Stimulated activated CD4-positive, alpha-beta T cell treated with anti-CD3 and anti-CD28 coated beads, TNF-alpha, amount 100 ng/mL, for 4 hours (primary cell): ENCODE measurements at places on chromosomes 6 and 20.

GRCh38 chr6:40874495-40874894, 164.5 kb downstream of the UNC5CL start:
- no peak for DNase-seq

- no peak for DNase-seq
These were observed 19.4 kb downstream of the CASS4 start for GRCh38 chr20:56431471-56431870.

DNA sequence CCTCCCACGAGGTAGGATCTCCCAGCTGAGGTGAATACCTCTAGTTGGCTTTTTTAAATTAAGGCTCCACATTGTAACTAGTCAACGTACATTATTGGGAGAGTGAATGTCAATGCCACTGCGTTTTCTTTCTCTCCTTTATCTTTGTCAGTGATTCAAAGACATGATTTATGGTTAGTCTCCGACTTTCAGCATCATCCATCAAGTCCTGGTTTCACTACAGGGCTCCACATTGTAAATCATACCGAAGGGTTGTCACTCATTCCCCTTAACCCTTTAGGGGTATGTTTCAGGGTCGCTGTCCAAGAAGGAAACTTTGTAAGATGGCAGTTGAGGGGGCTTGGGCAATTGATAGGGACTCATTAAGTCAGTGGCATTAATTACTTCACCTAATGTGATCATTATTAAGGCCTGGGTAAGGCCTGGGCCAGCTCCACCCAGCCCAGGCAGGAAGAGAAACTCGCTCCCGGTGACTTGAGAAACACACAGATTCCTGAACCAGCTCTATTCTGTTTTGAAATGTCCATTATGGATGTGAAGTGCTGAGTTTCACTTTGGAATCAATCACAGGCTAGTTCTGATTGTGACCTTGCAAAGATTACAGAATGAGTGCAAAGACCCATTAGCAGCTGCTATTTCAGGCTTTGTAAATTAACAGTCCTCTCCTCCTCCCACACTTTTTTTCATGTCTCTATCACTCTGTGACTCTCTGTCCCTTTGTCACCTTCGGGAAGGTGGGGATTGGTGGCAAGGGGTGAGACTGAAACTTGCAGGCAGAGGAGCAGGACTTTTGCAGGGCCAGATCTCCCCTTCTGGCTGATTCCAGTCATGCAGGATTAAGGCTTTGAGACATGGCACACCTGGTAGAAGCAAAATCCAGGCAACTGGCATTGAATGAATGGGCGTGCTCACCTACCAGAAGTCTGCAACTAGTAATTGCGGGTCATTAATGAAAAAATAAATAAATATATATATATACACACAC, 222.4 kb downstream of the TSHZ2 start:
- no peak for DNase-seq

GRCh38 chr20:45354423-45355208, 6.4 kb upstream of the SDC4 start:
- DNase-seq = no peak

- DNase-seq = no peak
These were observed 49.0 kb downstream of the PTPRT start for GRCh38 chr20:43140726-43141125.

DNA sequence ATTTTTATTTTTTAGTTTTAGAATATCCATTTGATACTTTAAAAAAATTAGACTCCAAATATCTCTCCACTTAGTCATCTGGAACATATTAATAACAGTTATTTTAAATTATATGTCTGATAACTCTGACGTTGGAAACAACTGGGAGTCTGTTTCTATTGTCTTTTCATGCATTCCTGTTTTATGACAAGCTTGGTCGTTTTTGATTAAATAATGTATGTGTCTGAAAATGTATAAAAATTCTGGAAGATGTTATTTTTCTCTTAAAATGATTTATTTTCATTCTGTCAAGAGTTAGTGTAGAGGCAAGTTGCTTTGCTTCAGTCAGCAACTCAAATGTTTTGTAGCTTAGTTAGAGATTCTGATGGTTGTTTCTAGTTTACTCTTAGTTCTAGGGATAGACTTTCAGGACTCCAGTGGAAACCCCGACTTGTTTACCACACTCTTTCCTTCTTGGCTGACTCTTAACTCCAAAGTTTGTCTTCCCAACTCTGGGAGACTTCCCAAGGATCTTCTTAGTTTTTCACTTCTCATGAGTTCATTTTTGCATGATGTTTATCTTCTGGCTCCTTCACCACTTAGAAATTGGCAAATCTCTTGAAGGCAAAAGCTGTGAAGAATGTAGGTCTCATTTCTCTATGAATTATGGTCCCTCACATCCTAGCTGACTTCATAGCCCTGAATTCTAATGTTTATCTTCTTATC, 190.9 kb downstream of the LAMA2 start:
- no peak for DNase-seq

DNA sequence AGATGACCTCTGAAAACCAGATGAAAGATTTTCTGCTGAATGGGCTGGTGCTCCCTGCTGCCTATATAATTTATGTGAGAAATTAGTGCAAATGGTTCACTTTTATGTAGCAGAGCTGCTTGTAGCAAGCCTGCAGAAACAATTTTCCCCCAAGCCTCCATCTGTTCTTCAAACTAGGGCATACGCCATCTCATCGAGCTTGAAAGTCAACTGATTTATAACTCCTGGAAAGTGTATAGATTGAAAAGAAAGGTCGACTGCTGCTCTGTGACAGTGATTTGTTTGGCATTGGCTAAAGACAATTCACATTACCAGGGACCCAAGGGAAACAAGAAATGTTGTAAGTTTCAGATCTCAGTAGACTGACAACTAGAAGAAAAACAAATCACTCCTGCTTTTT, 93.3 kb downstream of the PACRG start:
- DNase-seq = no peak

DNA sequence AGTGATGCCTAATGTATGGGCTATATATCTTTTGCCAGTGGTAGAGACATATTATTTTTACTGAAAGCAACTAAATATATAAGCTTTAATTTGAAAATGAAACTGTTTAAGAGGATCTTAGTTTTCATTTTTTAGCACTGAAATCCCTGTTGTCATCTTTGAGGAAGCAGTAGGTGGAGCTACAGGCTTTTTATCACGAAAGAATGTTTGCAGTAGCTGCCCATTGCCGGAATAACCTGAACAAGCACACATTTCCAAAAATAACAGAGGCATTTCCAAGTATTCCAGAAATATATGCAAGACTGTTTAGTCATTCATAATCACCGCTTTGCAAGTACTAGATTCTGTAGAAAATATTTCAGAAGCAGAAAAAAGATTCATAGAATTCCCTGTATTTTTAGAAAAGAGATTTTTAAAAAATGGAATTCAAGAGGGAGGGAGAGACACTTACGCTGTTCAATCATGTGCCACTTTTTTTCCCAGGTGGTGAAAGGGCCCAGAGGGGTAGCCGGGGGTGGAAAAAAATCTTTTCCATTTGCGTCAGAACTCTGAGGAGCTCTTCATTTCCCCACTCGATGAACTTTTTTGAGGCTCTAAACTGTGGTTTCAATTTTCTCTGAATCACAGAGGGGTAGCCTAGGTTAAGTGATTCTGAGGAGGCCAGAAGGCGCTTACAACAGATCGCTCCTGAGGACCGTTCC, 142.5 kb upstream of the FERMT1 start:
- DNase-seq = no peak

- no peak for DNase-seq
These were observed 38.4 kb downstream of the BMP5 start for GRCh38 chr6:55836945-55837344.

DNA sequence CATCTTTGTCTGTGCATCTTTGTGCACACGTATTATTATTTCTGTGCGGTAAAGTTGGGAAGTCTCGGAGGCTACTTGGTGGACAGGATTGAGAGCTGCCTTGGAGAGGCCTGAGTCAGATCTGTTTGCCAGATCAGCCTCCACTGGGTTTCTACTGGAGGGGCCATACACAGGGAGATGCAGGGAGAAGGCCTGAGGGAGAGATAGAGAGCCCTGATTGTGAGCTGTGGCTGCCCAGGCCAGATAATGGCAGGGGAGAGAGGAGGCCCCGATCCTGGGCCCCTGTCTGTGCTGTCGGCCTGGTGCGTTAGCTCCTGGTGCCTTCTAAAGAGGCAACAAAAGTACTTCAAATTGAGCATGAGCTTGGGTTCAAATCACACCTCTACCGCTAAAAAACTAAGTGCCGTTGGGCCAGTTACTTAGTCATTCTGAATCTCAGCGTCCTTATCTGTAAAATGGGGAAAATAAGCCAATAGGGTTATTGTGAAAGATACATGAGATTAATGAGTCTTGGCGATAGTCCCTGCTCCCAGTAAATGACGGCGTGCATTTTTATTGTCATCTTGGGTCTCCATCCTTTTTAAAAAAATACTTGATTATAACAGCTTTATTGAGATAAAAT, 27.6 kb upstream of the ADA start:
- no peak for DNase-seq

GRCh38 chr6:22940581-22941290, 371.4 kb downstream of the HDGFL1 start:
- no peak for DNase-seq

- no peak for DNase-seq
These were observed 74.2 kb downstream of the CD164 start for GRCh38 chr6:109308018-109308492.

DNA sequence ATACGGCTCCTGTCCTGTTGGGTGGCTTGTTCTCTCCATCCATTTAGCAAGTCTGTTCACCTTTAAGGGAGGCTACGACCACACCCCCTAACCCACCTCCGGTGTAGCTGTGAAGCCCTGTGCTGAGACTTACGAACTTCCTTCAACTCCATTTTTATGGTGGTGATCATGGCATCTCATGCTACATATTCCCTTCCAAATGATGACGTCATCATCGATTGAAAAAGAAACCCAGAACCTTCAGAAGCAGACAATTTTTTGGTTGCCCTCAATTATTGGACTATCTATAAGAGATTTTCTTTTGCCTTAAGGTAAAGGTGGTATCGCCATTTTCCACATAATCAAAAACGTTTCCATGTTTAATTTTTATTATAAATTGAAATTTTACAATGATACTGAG, 389.0 kb downstream of the CBLN4 start:
- no peak for DNase-seq

DNA sequence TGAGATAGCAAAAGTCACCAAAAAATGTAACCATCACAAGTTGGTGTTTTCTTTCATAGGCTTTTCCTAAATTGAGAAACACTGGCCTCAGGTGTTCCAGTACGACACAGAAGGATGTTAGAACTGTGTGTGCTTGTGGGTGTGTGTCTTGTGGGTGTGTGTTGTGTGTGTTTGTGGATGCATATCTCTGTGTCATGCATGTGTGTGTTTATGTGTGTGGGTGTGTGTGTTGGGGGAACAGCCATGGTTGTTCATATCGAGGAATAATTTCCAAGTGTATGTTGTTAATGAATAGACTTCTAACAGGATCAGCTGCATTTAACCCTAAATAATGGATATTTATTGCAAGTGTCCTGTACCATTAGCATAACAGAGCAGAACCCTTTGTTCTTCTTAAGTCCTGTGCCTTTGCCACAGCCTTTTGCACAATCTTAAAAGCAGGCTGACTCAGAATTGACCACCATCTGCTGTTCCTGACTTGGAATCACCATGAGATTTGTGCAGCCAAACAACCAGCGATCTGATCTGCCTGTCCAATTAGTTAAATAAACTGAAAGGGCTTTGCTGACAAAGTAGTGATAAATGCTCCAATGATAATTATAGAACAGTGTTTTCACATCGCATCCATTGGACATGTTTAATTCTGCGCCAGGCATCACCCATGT, 7.6 kb downstream of the CD93 start:
- DNase-seq = no peak

GRCh38 chr6:161985876-161986423, 712.1 kb upstream of the AGPAT4 start:
- DNase-seq = no peak

GRCh38 chr6:107763946-107764345, 60.2 kb downstream of the SCML4 start:
- no peak for DNase-seq

DNA sequence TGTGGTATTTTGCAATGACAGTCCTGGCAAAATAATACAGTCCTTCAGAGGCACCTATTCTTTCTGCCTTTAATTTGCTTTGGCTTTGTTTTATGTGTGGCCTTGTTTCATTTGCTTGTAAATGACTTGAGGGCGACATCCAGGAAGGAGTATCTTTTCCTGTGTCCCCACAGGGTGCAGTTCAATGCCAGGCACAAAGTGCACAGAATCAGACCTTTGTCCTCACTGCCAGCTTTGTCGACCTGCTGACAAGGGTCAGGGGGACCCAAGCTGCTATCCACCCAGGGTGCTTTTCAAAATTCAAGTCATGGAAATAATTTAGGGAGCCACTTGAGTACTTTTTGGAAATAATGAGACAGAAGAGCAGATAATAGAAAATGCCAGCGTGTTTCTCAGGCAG, 37.0 kb upstream of the CDKN1A start:
- no peak for DNase-seq

DNA sequence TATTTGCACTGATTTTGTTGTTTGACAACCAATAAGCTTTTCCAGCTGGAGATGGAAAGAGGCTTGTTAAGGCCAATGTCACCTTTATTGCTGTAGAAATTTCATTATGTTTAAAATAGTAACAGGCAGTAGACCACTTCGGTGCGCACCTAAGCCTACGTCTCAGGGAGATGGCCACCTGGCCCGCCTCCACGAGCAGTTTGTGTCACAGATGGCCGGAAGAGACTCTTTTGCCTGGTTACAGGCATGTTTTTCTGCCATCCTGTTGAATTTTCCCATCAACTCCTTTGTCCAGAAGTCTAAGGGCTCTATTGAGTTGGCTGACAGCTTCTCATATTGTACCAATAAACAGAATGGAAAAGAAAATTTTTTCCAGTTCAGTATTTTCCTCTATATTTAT, 51.0 kb downstream of the SLC9A8 start:
- no peak for DNase-seq

- no peak for DNase-seq
These were observed 73.6 kb upstream of the BHLHE23 start for GRCh38 chr20:63080411-63080810.

GRCh38 chr20:3041854-3042409, 1.5 kb upstream of the GNRH2 start:
- DNase-seq = no peak

DNA sequence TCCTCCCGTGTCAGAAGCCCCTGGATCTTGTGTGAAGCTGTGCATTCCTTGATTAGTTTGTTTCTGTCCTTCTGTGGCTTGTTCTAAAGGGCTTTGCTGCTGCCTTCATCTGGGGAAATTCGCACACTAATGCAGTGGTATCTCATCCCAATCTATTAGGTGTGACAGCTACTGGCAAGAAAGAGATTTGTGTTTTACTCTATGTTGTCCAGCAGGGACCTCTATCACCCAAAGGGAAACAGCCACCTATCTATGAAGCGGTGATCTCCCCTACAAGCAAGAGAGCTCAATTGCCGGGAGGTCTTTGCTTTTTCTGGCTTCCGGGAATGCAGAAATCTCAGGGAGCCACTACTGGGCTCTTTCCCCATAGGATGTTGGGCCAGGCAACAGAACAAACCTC, 151.8 kb downstream of the NRN1 start:
- DNase-seq = no peak

GRCh38 chr20:48564982-48565539, 262.7 kb downstream of the PREX1 start:
- no peak for DNase-seq

GRCh38 chr20:42472198-42472597, 717.5 kb downstream of the PTPRT start:
- DNase-seq = no peak

- DNase-seq = no peak
These were observed 12.5 kb downstream of the WDR27 start for GRCh38 chr6:169689287-169689686.
